ENCODE measurements at places on chromosomes 13 and 19.
A peak's percentile ranks its signal among the peaks of the same experiment; 100 is the strongest.

GRCh38 chr19:956766-957440 is 27.2 kb upstream of the WDR18 start:
- no peak for DNase-seq

DNA sequence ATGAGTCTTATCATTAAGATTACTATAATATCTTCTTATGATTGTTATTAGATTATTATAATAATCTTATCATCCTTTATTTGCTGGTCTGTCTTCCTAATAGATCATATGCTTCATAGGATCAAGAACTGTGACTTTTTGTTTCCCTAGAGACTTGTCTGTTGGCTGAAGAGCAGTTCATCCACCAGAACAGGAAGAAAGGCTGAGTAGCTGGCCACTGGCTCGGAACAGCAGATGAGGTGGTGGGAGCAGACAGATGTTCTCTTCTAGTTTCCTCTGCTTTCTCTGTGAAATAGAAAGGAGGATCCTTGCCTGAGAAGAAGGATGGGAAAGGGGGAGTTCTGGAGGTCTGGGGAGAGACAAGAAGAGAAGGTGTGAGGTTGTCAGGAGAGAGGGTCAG is 120.0 kb downstream of the CCNA1 start:
- DNase-seq = no peak

GRCh38 chr13:101178406-101178805 is 237.9 kb downstream of the NALCN start:
- no peak for DNase-seq

GRCh38 chr13:78258304-78258703 is 339.7 kb upstream of the EDNRB start:
- no peak for DNase-seq

GRCh38 chr19:4369109-4369887 is 25.9 kb downstream of the MPND start:
- DNase-seq = peak; percentile 75

GRCh38 chr13:114143806-114144605 is 11.6 kb upstream of the RASA3 start:
- no peak for DNase-seq

DNA sequence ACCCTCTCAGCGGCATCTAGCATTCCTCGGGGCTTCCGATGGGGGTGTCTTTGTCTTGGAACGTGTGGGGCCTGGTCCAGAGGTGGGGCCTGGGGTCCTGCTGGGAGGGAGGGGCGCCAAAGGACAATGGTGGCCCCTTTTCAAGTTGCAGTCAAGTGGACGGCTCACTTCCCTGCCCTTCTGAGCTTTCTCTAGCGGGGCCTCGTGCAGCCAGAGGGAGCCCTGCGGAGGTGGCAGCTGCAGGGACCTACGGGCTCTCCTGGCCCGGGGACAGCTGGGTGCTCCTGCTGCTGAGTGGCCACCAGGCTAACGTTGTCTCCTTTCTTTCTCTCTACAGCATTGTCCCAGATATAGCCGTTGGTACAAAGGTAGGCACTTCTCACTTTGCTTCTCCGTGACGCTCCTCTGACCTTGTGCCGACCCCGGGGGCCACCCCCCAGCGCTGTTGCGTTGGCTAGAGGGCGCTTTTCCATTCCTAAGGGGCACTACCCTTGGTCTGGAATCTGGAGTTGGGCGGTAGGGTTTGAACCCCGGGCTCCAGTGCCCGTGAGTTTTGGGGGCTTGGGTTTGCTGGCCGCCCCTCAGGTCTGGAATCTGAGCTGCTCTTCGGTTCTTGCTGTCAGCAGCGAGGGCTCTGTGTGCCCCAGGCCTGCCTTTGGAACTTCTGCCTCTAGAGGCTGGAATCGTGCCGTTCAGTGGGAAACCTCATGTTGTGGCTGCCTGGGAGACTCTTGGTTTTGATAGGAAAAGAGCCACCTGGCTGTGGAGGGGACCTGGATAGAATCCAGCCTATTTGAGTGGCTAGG is 2.0 kb downstream of the PTBP1 start:
- no peak for DNase-seq

- DNase-seq = no peak
Measured at GRCh38 chr19:45290381-45290931, 32.2 kb downstream of the CKM start.

DNA sequence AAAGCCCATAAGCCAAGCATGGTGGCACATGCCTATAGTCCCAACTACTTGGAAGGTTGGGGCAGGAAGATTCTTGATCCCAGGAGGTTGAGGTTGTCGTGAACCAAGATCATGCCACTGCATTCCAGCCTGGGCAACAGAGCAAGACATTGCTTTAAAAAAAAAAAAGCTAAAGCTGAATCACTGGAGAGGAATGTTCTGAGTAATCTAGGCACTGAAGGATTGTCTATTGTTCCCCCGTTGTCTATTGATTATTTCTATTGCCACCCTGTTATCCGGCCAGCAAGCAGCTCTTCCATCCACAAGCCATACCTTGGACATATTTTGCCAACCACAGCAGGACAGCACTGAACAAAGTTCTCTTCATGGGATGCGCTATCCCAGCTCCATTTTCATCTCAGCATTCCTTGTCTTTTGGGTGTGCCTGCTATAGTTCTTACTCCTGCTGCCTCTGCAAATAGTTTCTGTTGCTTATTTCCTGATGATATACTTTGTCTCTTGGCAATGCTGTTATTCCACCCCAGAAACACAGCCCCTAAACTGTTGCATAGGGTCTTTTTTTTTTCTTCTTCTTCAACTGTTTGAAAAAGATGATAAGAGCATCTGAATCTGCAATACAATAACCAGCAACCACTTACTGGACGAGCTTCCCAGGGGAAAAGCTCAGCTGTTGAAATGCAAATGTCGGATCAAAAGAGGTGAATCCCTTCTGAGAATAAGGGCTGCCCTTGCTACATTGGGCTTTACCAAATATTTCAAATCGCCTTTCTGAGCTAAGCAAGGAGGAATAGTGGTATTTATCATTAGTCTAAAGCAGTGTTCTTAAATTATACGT is 22.2 kb upstream of the SIAH3 start:
- DNase-seq = no peak

DNA sequence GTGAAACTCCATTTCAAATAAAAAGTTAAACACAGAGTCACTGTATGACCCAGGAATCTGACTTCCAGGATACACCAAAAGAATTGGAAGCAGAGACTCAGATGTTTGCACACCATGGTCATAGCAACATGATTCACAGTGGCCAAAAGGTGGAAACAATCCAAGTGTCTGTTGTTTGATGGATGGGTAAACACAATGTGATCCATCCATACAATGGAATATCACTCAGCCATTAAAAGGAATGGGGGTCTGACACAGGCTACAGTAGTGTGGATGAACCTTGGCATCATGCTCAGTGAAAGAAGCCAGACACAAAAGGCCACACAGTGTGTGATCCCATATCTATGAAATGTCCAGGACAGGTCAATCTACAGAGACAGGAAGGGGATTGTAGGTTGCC is 174.3 kb downstream of the PTPRS start:
- DNase-seq = no peak

DNA sequence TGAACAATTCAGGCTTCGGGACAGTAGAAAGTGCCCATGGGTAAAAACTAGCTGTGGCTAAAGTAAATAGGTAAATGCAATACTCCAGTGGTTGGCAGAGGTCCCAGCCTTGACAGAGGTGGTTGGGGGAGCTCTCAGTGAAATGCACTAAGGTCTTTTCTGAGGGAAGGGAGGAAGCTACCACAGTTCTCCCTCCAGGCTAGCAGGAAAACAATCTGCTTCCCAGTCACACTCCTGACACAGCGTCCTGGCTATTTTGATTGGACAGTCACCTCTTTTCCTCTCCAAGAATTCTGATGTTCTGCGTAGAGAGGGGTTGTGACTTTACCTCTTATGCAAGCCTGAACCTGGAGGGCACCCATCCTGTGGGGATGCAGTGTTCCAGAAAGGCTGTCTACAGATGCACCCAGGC is 128.7 kb downstream of the CYSLTR2 start:
- DNase-seq = no peak

GRCh38 chr19:42324655-42325307 is 654 bp upstream of the MEGF8 start:
- no peak for DNase-seq

DNA sequence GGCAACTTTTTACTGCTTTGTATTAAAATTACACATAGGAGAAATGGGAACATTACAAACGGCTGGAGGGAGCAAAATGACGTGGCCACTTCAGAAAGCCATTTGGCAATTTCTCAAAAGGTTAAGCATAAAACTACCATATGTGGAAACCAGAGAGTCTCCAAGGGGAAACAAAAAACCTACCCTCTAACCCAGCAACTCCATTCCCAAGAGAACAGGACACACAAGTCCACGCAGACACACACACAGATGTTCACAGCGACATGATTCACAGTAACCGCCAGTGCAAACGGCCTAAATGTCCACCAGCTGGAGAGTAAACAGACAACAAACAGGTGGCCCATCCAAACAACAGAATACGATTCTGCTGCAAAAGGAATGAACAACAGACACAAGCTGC is 37.2 kb downstream of the STK24 start:
- no peak for DNase-seq

GRCh38 chr19:55398200-55398925 is 9.2 kb downstream of the UBE2S start:
- DNase-seq = no peak

- DNase-seq = no peak
Measured at GRCh38 chr19:41774515-41774980, 19.2 kb downstream of the CEACAM6 start.

GRCh38 chr13:73403355-73404120 is 344.7 kb downstream of the KLF5 start:
- no peak for DNase-seq

GRCh38 chr13:33728271-33729037 is 89.5 kb upstream of the RFC3 start:
- no peak for DNase-seq

DNA sequence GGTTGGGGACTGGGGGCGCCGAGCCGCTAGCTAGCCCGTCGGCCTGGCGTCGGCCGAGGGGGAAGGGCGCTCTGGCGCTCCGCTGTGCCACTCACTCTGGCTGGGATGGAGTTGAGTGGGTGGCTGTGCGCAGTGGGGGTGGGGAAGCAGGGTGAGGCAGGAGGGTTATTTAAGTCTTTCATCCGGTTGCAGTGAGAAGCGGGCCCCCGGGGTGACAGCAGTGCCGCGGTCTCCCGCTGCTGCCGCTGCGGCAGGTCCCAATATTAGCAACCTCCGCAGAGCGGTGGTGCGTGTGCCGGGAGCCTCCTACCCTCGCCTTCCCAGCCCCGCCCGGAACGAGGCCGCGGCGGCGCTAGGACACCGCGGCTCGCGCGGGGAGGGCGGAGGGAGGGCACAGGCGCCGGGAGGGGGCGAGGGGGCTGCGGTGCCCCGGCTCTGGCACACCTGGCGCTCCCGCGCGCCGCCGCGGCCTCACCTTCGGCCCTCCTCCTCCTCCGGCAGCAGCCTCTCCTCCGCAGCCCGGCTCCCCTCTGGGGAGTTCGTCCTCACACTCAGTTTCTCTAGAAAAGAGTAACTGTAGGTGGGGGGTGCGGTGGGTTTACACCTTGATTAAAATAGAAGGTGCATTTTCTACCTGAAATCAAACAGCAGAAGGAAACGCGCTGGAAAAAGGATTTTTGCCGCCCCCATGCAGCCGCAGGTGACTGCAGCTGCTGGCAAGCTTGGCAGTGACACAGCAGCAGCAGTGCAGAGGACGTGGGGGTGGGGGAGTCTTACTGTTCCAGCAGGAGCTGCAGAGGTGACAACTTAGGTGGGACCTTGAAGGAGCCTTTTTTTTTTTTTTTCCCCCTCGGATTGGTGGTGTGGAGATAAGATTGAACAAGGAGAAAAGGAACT is 4.5 kb downstream of the FGF9 start:
- no peak for DNase-seq

DNA sequence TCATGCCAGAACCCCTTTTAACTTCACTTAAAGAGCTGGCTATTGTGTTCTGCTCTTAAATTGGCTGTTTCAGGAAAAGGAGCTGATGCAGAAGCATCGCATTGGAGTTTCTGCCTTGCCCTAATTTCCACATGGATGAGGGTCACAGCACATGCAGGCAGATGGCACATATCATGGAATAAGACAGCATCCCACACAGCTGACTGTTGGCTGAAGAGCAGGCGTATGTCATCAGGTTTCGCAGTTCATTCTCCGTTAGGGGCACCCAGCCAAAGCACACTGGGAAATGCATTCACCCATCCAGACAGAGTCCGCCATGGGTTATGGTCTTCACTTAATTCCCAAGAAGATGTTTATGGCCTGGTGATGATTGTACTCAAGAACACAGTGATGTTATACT is 572.5 kb downstream of the LIG4 start:
- no peak for DNase-seq

DNA sequence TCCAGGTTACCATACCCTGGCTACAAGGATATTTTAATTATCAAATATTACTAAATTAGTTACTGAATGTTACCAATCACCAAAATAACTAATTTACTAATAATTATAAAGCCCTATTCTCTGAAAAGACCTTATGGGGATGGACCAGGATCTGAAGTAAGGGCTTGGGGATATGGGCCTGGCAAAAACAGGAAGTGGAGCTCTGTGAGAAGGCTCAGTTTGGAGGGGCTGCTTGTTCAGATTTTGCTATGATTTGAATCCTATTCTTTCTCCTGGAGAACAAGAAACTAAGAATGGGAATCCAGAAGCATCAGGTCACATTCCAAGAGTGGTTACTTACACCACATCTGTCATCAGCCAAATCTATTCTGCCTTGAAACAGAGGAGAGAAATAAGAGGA is 148.1 kb downstream of the DNAJC15 start:
- no peak for DNase-seq

GRCh38 chr19:42284066-42284501 is 15.0 kb downstream of the CIC start:
- DNase-seq = peak; percentile 86

All from immature natural killer cell (primary cell).